ENCODE measurements at places on chromosomes 11 and 22.

DNA sequence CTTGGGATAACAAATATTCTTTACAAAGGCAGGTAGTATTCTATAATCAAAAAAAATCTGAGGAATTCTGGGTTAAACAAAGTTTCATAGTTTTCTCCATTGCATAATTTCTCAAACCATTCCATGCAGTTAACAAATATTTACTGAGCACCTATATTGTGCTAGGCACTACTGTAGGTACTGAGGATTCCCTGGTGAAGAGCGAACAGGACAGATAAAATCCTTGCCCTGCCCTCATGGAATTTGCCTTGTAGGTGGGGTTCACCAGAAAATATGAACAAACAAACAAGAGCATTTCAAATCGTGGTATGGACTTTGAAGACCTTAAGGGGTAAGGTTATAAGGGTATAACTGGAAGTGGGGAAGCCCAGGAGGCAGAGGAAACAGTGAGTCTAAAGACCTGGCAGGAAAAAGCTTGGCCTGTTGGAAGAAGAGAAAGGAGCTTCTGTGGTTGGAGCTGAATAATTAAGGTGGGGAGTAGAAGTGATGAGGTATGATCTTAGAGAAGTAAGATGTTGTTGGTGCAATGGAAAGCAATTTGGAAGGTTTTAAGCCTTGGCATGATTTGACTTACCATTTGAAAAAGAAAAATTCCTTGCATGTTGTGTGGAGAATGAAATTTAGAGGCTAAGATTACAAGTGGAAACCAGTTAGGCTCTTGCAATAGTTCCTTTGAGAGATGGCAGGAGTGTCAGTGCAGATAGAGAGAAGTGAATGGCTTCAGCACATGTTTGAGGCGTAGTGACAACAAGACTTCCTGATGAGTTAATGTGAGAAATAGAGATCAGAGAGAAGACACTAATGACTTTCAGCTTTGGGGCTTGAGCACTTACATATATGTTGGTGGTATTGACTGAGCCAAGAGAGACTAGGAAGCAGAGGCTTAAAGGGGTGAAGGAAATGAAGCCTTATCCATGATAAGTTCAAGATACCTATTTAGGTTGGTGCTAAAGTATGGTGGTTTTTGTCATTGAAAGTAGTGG is 55.7 kb upstream of the PICALM start:
- DNase-seq: no peak

GRCh38 chr11:96622026-96622634 is 232.3 kb downstream of the JRKL start:
- no peak for DNase-seq

- DNase-seq: peak; percentile 61
Observed at GRCh38 chr11:66727282-66728037, 1.6 kb downstream of the SPTBN2 start.

- no peak for DNase-seq
Observed at GRCh38 chr11:112793416-112793815, 167.8 kb upstream of the NCAM1 start.

GRCh38 chr11:30342736-30343166 is 19.8 kb downstream of the ARL14EP start:
- DNase-seq: peak; percentile 33

GRCh38 chr11:32751381-32751780 is 43.1 kb downstream of the CCDC73 start:
- DNase-seq: peak; percentile 7

DNA sequence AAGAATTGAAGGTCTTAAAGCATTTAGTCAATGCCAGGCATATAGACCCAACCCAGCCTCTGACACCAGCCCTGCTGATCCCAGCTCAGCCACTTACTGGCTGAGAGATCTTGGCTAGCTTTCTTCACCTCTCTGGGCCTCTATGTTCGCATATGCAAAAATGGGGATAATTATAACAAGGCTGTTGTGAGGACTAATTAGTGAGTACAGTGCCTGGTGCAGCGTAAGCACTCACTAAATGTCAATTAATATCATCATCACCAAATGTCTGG is 10.5 kb downstream of the CHST1 start:
- no peak for DNase-seq

DNA sequence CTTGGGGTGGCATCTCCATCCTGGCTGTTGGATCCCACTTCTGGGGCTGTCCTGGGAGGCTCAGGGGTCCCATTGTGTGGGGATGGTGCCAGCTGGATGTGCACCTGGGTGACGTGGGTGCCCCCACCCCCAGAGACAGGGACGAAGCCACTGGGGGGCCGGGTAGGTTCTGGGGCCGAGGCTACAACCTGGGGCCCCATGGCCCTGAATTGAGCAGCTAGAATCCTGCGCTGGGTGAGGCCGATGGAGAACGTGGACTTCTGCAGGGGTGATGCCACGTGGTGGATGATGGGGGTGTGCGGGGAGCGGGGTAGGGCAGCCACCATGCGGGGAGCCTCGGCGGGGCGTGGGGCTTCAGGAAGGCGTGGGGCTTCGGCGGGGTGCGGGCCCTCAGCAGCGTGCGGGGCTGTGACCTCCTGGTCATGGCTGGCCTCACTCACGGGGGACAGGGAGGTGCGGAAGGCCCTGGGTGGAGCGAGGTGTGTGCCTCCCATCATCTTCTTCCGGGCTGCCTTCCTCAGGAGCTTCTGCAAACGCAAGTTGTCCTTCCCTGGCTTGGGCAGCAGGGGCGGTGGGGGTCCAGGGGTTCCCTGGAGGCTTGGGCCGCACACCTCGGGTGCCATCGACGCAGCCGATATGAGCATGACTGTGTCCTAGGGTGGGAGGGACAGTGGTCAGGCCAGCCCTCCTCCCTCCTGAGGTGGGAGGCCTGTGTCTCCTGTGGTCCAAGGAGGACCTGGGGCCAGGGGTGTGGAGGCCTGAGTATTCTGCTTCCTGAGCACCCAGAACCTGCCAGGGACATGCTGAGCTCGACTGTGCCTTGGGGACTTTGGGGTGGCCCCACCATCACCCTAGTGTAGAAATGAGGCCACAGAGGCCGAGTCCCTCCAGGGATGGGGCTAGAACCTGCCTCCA is 1.5 kb downstream of the PRR33 start:
- DNase-seq: no peak

DNA sequence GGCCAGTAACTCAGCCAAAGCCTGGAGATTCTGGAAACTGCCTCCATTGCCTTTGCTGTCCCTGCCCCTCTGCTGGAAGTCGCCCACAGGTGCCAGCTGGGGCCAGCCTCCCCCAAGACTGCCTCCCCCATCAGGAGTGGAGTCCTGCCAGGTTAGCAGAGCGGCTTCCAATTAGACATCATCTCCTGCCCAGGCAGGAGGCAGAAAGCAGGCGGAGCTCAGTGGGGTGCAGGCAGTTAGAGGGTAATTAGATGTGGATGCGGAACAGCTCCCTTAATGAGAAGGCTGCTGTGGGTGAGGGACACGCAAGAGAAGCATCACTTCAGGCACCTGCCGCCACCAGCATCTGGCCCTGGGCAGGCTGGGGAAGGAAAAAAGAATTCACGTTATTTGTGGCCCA is 90.9 kb upstream of the TP53I11 start:
- no peak for DNase-seq

GRCh38 chr11:78432956-78433355 is 15.3 kb upstream of the GAB2 start:
- DNase-seq: no peak

- DNase-seq: no peak
Observed at GRCh38 chr11:126084608-126084912, 21.9 kb upstream of the CDON start.

DNA sequence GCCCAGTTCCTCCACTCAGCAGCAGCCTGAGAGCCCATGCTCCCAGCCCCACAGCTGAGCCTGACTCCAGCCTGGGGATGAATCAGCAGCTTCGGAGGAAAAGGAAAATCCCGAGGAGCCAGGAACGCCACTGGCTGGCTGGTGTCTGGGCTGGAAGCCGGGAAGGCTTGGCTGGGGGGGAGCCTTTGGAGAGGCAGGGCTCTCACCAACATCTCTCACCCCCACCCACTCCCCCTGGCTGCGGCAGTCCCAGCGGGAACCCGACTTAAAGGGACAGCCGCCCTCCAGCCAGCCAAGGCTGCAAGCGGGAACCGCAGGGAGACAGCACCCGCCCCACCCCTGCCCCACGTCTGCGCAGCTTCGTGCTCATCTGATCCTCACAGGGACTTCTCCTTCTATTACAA is 28.4 kb downstream of the KIAA0930 start:
- DNase-seq: no peak

- no peak for DNase-seq
Observed at GRCh38 chr11:14622223-14622954, 21.2 kb upstream of the PDE3B start.

DNA sequence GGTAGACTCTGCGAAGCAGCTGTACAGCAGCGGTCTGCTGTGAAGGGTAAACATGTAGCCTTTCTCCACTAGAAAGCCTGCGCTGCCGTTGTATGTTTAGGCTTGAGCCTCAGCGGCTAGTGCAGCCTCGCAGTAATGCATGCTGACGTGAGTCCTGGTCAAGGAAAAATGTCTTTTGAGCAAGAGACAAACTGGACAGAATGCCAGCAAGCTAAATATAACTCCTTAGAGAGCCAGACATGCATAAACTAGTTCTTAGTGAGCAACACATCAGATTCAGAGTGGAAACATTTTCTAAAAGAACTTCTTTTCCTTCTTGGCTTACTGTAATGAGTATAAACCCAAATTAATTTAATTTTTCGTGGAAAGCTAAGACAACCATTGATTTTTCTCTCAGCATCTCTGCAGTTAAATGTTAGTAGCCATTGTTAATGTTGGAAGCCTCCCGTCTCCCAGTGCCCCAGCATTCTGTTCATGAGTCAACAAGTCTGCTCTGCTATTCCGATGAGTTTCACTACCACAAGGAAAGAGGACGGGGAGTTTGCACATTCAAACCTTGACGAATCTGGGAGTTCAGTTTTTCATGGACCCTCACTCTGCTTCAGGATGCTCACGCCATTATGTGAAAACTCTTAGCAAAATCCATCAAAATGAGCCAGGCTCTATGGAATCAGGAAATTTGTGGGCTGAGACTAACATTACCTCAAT is 51.4 kb downstream of the JAM3 start:
- no peak for DNase-seq

- no peak for DNase-seq
Observed at GRCh38 chr11:12901874-12902481, 107.1 kb upstream of the RASSF10 start.

DNA sequence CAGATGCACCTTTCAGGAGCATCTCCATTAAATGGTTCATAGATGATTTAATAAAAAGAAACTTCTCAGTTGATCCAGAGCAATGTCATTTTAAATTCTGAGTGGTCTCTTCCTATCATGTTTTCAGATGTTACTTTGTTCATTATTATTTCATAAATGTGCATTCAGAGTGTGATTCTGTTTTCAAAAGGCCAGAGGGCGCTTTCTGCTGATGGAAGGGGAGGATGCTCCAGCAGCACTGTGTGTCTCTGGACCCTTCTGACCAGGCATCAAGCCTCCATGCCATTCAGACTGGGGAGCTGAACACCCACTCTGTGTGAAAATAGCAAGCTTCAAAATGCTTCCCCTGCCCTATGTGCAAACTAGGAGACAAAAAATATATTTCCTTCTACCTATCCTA is 23.9 kb upstream of the CRTAM start:
- no peak for DNase-seq

- no peak for DNase-seq
Observed at GRCh38 chr11:92662601-92663360, 306.7 kb upstream of the MTNR1B start.

DNA sequence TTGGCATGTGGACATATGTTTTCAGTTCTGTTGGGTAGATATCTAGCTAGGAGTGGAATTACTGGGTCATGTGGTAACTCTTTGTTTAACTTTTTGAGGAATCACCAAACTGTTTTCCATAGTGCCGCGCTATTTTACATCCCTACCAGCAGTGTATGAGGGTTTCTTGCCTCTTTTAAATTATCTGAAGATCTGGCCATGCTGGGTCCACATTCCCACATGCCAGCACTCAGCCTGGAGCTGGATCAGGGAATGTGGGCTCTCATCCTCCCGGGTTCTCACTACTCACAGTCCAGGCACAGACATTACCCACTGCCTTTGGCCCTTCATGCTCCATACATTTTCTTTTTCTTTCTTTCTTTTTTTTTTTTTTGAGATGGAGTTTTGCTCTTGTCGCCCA is 44.6 kb downstream of the RBX1 start:
- no peak for DNase-seq

- no peak for DNase-seq
Observed at GRCh38 chr11:29989174-29989970, 27.5 kb downstream of the KCNA4 start.

- DNase-seq: no peak
Observed at GRCh38 chr22:42926104-42926503, 69.0 kb upstream of the ARFGAP3 start.

DNA sequence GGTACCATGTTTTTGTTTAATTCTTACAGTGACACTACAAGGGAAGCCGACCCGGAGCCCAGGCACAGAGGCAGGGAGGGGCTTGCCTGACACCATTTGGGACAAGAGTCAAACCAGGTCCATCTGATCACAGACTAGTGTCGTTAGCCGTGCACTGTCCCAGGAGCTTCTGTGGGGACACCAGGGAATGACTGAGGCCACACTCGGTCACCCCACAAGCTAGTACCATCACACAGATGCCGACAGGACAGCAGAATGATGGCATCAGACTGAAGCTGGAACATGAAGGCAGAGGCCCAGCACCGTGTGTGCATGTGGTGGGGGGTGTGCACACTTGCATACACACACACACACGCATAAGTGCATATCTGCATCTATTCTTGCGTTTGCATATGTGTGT is 61.5 kb upstream of the NECTIN1 start:
- DNase-seq: no peak

DNA sequence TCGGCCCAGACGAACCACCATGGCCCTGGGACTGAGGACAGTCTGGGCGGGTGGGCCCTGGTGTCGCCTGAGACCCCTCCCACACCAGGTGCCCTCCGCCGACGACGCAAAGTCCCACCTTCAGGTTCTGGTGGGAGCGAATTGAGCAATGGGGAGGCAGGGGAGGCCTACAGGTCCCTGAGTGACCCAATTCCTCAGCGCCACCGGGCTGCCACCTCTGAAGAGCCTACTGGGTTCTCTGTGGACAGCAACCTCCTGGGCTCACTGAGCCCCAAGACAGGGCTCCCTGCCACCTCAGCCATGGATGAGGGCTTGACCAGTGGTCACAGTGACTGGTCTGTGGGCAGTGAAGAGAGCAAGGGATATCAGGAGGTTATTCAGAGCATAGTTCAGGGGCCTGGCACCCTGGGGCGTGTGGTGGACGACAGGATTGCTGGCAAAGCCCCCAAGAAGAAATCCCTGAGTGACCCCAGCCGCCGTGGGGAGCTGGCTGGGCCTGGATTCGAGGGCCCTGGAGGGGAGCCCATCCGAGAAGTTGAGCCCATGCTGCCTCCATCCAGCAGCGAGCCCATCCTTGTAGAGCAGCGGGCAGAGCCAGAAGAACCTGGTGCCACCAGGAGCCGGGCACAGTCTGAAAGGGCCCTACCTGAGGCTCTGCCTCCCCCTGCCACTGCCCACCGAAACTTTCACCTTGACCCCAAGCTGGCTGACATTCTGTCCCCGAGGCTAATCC is 2.8 kb downstream of the ARHGEF17 start:
- no peak for DNase-seq

DNA sequence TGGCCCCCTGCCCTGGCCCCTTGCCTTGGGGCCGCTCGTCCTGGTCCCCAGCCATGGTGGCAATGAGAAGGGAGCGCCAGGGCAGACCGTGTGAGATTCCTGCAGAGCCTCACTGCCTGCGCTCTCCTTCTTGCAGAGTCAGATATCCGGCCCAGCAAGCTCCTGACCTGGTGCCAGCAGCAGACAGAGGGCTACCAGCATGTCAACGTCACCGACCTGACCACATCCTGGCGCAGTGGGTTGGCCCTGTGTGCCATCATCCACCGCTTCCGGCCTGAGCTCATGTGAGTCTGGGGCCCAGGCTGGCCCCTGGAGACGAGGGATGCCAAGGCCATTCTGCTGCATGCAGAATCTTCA is 114.1 kb downstream of the MICAL2 start:
- DNase-seq: peak; percentile 87
